ENCODE measurements at places on chromosomes 4 and X.
A peak's percentile ranks its signal among the peaks of the same experiment; 100 is the strongest.

DNA sequence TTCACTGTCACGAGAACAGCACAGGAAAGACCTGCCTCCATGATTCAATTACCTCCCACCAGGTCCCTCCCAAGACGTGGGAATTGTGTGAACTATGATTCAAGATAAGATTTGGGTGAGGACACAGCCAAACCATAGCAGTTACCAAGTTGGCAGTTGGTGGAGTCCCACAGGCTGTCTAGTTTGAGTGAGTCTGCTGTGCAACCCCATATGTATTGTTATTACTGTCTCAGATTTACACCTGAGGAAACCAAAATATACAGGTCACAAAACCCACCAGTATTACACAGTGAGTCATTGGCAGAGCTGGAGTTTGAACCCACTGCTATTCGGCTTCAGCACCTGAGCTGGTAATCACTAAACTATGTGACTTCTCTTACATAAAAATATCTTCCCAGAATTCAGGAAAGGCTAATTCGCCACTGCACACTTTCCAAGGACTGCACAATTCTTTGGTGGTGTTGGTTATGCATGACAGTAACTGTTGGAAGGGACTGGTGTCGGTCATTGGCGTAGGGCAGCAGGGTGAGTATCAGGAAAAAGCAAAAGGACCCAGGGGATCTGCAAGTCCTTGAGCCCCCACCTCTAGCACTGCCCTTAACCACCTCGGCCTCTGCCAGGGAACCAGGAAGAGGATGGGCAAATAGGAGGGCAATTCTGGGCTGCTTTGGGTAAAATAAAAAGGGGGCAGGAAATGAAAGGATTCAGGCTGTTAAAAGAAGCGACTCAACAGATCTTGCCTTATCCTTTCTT lies 110.1 kb downstream of the USP46 start:
- DNase-seq = no peak

DNA sequence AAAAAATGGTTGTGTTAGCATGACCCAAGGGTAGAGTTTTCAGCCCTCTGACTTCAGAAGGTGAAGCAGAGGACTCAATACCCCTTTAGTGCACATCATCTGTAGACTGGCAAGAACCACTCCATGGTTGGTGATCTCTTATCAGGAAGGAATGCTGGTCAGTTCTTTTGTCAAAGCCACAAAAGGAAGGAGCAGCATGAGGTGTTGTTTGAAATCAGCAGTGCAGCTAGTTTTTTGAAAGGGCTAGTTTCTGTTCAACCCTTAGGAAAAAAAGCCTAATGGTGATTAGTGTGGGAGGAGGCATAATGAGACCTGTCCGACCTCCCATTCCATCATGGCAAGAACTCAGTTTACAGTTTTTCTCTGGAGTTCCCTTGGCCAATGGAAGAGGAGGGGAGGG lies 362.0 kb upstream of the CT83 start:
- DNase-seq = no peak

- DNase-seq = no peak
Measured at GRCh38 chr4:8289151-8289750, 19.7 kb downstream of the HTRA3 start.

GRCh38 chr4:108766058-108766457 lies 3.2 kb upstream of the ETNPPL start:
- DNase-seq = no peak

GRCh38 chr4:164239976-164240375 lies 514.0 kb upstream of the SMIM31 start:
- DNase-seq = no peak

DNA sequence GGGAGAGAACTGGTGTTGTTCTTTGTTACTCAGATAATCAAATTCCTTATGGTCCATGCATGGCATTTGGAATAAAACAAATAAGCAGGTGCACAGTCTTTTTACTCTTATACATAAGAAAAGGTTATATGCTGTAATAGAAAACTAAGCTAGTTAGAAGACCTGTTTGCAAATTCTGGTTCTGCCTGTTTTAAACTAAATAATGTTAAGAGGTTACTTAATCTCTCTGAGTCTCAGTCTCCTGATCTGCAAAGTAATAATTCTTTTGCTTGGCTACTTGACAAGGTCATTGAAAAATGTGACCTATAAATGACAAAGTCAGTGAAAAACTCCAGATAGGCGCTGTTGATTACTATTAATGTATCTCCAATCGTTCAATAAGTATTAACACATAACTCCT lies 42.5 kb upstream of the ANXA3 start:
- no peak for DNase-seq

DNA sequence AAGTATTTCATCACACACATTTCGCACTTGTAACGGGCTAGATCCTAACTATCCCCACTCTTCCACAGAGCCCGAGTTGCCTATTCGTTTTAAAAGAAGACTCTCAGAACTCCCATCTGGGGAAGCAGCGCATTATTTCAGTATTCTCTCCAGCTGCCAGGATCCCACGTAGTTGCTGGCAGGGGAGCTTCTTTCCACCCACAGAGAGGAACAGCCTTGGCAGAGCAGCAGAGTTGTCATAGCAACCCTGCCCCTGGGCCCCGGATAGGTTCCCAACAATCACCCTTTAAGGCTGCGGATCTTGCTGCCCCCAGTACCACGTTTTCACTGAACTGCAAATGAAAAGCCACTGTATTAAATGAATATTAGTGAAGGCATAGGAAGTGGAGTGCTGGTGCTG lies 106.7 kb downstream of the GPM6A start:
- DNase-seq = no peak

- no peak for DNase-seq
Measured at GRCh38 chr4:169619518-169619957, 840 bp upstream of the CLCN3 start.

GRCh38 chr4:122827258-122827878 lies 737 bp downstream of the FGF2 start:
- DNase-seq = peak; percentile 6

DNA sequence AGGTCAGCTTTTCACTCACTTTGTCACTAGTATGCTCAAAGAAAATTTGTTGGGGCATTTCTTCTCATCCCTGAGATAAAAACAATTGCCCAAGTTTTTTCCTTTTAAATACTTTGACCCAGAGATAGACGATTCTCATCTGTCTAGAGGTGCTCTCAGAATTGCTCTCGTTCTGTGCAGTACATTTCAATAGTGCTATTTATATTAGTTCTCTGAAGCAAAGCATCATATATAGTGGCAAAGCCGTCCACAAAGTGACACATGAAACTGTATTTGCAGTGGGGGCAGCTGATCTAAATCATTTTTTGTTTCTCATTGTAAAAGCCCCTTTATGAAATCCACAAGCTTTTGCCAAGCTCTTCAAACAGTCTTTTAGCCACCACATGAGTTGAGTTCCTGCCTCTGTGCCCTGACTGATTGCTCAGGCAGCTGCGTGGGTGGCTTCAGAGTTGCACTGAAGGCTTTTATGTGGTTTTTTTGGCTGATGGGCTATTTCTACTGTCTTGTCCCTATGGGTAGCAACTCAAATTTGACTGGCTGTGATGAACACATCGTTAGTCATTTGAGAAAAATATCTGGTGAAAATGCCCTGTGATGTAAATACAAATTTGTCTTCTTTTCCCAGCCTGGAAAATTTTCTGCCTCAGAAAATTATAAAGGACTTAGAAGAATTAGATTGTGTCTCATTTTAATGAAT lies 119.1 kb upstream of the OTUD4 start:
- DNase-seq = peak; percentile 55

- DNase-seq = peak; percentile 60
Measured at GRCh38 chrX:39613997-39614679, 483.6 kb downstream of the BCOR start.

GRCh38 chr4:145061318-145061920 lies 36.6 kb downstream of the ANAPC10 start:
- no peak for DNase-seq

DNA sequence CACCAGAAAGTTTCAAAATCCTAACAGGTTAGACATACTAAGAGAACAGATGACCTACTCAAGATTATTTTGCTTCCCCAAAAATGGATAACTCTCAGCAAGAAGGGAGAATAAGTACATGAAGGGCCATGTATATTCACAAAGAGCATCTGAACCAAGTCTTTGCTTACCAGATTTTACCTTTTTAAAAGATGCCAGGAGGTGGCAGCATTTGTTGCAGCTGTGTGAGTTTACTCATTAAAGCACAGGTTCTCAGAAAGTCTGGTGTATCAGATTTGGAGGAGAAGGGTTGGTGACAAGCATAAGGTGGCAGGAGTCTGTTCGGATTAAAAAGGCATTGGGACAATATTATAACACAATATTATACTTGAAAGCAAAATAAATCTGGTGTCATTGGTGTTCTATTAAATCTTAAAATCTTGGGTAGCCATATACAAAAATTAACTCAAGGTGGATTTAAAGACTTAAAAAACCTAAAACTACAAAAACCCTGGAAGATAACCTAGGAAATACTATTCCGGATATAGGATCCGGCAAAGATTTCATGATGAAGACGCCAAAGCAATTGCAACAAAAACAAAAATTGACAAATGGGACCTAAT lies 51.3 kb upstream of the NFKB1 start:
- DNase-seq = peak; percentile 11

- no peak for DNase-seq
Measured at GRCh38 chr4:21366312-21366711, 582.3 kb downstream of the KCNIP4 start.

- no peak for DNase-seq
Measured at GRCh38 chr4:78612398-78613178, 61.0 kb downstream of the ANXA3 start.

DNA sequence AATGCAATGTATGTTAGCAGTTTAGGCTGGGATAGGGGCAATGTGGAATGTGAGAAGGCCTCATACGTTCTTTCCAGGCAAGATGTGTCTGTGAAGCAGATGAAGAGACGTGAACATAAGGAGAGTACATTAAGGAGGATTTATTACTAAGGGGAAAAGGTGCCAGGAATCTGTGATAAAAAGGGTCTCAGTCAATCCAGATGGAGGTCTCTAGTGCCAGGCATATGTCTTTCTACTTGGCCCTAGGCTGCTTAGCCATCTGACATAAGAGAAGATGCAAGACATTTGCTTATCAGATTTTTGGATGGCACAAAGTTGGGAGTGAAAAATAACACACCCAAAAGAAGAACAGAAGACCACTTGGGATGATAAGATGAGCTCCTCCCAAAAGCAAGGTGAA lies 93.0 kb upstream of the PRKG2 start:
- no peak for DNase-seq

DNA sequence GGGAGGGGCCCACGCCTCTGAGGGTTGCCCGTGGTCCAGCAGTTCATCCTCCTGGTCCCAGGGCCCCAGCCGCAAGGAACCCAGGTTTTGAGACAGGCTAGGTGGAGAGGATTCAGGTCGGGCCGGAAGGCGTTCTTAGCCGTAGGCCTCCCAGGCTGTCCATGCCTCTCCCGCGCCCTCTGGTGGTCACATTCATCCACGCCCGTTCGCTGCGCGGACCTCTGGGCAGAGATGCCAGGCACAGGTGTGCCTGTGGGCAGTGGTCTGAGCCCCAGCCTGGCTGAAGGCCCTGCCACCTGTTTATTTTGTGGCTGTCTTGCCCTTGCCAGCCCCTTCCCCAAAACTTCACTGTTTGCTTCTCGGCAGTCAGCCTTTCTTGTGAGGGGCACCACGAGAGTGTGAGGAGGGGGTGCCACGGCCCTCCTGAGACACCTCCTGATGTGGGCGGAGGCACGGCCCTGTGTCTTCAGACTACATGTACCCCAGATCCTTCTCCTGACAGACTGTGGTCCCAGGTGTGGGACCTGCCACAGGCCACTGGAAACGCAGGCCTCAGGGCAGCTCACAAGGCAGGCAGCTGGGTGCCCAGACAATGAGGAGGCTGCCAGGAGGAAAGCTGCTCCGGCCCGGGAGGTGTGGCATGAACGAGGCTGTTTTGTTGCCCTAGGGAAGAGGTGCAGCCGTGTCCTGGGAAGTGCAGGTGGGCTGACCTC lies 5.0 kb downstream of the UVSSA start:
- peak; percentile 75 for DNase-seq

GRCh38 chr4:142559986-142560385 lies 286.1 kb downstream of the INPP4B start:
- DNase-seq = no peak

GRCh38 chrX:136473663-136474062 lies 14.1 kb upstream of the BRS3 start:
- no peak for DNase-seq

GRCh38 chrX:45667666-45668065 lies 467.0 kb upstream of the DIPK2B start:
- no peak for DNase-seq

DNA sequence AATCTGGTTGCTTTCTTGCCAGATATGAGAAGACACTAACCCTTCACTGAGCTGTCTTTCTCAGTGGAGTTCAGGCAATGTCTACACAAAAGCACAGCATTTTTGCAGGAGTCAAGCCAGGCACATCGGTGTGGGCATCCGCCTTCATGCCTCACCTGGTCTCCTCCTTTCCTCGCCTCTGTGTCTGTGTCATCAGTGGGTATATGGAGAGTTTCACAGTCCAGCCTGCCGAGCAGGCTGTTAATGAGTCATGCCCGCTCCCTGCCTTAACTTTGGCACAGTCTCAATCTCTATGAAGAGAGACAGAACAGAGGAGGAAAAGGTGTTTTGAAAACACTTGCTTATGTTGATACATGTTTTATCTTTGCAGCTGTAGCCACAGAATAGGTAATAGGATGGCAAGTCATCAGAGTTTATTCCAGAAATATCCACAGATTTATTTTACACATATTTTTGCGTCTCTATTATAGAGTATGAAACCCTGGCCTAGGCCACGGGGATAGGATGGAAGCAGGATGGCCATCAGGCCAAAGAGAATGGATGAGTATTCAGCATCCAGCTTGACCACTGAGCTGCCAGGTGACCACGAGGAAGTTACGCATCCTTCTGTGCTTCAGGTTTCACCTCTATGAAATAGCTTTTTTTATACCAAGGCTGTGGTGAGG lies 32.8 kb upstream of the MAML3 start:
- no peak for DNase-seq

DNA sequence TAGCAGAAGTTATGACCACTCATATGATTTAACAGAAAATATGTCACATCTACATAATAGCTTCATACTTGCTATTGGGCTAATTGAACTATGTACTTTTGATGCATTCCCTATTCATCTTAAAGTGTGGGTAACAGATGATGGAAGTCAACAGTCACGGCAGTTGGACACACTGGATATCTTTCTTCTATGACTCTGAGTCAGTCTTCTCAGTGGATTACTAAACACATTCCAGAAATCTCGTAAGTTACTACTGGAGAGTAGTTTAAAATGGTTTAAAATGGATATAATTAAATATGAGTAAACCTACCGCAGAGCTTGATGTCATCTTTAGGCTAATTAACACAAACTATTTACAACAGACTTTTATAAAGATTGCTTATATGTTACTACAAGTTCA lies 30.1 kb upstream of the CFAP299 start:
- no peak for DNase-seq

DNA sequence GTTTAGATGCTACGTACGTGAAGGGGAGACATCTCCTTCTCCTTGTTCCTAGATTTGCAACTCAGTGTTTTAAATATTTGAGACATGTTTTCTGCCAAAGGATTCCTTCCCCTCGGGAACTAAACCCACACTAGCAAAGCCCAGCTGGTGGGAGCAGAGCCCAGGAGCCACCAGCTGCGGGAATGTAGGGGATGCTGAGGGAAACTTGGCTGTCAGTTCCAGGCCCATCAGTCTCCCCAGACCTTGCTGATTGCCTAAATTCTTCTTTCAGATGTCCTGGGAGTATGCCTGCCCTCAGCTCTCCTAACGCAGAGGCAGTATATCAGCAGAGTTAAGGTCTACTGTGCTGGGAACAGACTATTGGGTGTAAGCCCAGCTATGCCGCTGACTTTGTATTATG lies 630.0 kb upstream of the TENM3 start:
- no peak for DNase-seq

Measured in stimulated activated CD4-positive, alpha-beta T cell treated with anti-CD3 and anti-CD28 coated beads, TNF-alpha, amount 100 ng/mL, for 4 hours (primary cell).